ENCODE measurements at places on chromosomes 2 and 18.

DNA sequence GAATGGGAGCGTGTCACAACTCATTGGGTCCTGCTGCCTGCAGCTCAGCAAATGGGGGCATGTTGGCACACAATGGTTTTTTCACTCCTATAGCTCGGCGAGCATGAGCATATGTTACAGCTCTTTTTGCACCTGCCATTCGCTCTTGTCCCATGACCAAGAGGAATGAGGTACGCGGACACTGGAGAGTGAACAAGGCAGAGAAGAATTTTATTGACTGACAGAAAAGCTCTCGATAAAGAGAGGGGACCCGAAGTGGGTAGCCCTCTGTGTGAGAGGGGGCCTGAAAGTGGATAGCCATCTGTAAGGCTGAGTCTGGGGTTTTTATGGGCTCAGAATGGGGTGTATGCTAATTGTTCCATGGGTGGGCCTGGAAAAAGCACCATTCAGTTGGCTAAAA is 5.5 kb downstream of the ACYP2 start:
- no peak for DNase-seq

GRCh38 chr18:48545757-48546321 is 7.0 kb downstream of the CTIF start:
- DNase-seq = no peak

DNA sequence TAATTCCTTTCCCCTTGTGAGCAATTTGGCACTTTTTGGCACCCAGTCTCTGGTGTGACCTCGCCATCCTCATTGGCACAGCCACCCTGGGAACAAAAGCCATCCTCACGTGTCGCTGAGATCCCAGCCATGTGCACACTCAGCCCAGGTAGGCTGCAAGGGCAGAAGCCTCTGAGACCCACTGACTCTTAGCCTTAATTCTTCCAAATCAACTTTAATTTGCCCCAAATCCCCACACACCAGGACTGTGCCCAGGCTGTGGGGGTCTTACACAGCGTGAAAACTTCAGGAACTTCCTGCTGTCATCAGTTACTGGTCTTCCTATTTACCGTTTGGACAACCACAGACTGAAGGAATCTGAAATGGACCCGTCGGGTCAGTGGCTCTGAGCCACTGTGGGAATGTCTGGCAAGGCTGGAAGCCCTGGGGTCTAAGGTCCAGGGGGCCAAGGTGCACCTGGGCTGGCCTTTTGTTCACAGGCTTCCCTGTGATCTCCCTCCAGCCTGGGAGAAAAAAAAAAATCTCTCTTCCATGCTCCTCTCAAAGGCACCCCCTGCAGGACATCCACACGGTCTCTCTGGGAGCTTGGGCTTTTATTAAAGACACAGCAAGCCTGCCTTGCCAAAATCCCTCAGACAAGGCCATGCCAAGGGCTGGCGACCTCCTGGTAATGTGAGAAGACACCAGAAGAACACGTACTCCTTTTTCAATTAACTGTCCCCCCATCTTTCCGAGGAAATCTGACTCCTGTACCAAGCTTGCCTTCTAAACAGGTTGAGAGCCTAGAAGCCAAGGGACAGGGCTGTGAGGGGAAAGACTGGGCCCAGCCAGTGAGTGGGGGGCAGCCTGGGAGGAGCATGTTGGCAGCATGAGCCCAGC is 42.1 kb upstream of the LAPTM4A start:
- peak; percentile 19 for DNase-seq

- no peak for DNase-seq
Observed at GRCh38 chr2:25368660-25369059, 26.9 kb upstream of the DNMT3A start.

- DNase-seq = no peak
Observed at GRCh38 chr2:33535421-33535820, 59.0 kb downstream of the RASGRP3 start.

GRCh38 chr2:15944325-15945017 is 4.1 kb downstream of the MYCN start:
- no peak for DNase-seq

DNA sequence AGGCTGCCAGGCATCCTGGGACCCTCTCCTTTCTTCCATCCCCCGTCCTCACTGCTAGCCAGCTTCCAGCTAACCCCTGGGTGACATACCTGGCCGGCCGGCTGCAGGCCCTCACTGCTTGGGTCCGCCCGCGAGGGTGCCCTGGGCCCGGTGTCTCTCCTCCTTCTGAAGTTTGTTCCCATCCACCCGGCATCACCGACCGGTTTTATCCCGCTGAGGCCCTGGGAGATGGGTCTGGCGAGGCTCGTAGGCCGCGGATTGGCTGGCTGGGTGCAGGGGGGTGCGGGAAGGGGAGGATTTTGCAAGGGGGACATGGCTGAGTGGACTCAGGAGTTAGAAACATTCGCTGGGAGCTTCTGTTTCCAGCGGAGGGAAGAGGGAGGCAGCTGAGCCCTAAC is at the start of gene PAX8:
Gene PAX8, minus strand, starts transcription at position 180 of the 398 bp plus-strand sequence. CDS start 527 bp downstream, outside the sequence.
- DNase-seq = no peak

DNA sequence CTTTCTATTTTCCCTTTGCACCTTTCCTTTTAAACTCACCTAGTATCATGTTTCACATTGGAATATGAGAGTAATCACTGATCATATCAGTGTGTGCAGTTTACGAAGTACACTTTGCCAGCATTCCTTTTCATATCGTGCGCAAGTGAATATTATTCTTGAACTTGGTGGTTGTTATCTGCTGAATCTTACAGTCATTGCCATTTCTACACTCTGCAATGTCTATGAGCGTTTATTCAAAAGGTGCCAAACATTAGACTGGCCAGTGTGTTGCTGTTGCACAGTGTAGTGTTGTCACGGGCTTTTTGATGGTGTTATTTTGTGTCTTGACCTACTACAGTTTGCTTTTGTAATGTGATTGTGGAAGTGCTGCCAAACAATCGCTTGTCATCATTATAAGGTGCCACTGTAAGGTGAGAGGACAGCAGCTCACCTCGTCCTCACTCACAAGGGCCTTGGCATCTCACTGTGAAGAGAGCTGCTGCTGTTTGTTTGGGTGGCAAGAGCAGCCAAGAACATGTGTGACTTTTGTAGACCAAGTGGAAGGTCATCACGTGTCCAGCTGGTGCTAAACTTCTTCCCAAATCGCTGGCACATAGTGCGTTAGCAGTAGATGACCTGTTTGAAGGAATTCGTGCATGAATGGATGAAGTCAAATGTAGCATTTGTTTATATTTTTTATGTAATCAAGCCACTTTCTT is 113.3 kb downstream of the MYO1B start:
- DNase-seq = no peak

- no peak for DNase-seq
Observed at GRCh38 chr2:98914713-98915580, 21.1 kb downstream of the CRACDL start.

DNA sequence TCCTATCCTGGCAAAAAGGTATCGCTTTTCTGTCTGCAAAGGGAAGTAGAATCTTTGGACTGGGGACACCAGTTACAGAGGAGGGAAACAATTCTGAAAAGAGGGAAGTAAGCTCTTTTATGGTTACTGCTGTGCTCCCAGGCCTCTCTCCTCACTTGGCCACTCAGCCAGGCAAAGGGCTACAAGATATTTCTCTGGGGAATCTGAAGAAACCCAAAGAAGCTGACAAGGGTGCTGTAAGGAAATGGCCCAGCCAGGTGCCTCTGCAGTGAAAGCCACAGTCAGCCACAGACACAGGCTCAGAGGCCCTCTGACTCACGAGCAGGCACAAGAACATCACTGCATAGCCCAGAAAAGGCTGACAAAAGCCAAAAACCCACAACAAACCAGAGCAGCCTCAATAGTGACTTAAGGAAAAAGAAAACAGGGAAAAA is 5.8 kb downstream of the HDLBP start:
- no peak for DNase-seq

GRCh38 chr2:27728081-27728858 is 43.2 kb upstream of the MRPL33 start:
- no peak for DNase-seq

DNA sequence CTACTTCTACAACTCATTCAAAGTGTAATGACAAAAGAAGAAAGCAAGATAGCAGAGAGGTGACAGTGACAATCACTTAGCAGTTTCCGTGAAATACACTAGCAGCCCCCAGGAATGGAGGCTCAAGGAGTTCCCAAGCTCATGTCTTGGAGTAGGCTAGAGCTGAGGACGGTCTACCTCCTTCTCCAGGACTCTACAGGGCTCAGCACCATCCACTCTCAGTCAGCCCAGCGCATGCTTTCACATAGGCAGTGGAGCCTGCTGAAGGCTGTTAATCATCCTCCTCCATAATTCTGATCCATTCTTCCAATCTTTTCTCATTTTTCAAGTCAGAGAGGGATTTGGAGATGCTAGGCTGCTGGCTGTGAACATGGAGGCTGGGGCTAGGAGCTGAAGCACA is 85.6 kb downstream of the MYT1L start:
- no peak for DNase-seq

DNA sequence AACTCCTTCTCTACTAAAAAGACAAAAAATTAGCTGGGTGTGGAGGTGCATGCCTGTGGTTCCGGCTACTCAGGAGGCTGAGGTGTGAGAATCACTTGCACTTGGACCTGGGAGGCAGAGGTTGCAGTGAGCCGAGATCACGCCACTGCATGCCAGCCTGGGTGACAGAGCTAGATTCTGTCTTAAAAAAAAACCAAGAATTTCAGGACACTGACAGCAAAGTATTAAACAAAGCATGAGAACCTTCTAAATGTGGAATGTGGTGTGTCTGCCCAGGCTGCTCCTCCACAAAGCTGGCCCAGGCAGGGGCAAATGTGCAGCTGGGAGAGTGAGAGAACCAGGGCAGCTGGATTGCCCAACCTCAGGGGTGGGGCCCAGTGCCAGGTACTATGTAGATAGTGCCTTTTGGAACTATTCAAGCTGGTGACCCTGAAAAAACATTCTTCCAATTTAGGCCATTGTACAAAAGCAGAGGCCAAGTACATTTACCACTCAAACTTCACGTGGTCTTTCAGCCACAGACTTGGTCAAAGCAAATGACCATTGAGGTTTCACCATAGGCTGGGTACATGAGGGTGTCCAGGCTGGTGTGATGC is 6.7 kb upstream of the UGT1A5 start:
- no peak for DNase-seq

GRCh38 chr18:46711444-46711863 is 45.4 kb downstream of the ST8SIA5 start:
- no peak for DNase-seq

GRCh38 chr2:46269001-46269400 is 28.2 kb upstream of the EPAS1 start:
- no peak for DNase-seq

GRCh38 chr2:162478721-162479129 is 134.8 kb downstream of the GCA start:
- DNase-seq = no peak

DNA sequence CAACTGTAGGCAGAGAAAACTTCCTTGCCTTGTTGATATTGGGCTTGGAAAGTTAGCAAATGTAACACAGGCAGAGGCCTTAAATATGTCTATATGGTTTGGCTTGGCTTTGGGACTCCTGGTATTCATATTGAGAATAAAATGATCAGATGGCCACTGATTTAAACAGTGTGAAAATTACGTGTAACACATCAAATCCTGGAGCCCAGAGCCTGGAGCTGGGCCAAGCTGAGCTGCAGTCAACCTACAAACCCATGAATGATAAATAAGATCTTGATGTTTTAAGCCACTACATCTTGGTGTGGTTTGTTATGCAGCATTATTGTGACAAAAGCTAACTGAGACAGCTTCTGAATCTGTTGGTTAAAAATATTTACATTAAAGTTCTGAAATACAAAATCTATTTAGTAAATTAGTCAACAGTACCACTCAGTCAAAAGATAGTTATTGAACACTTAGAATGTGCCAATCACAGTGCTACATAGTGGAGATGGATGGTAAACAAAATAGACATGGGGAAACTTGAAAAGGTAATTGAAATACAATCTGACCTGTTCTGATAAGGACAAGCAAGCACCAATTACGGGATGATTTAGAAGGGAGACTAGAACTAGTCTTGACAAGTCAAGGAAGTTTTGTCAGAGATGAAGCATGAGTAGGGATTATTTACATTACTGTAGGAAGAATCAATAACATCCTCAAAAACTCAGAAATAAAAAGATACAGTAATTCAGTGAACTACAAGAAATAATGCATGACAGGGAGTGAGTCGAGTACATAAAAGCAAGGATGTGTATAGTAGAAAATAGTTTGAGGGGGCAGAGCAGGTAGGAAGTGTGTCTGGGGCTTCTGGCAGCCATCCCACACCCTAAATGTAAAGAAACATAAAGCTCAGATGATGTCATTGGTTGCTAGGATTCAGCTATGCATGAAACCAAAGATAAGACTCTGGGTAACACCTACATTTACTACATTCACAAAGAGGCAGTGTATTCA is 157.7 kb downstream of the HNMT start:
- DNase-seq = no peak

GRCh38 chr2:58865436-58865835 is 624.3 kb upstream of the FANCL start:
- DNase-seq = no peak

Measured in T1000 (cell line).